Pons (tissue), 1 donor: ENCODE measurements at places on chromosomes 11 and 22.

DNA sequence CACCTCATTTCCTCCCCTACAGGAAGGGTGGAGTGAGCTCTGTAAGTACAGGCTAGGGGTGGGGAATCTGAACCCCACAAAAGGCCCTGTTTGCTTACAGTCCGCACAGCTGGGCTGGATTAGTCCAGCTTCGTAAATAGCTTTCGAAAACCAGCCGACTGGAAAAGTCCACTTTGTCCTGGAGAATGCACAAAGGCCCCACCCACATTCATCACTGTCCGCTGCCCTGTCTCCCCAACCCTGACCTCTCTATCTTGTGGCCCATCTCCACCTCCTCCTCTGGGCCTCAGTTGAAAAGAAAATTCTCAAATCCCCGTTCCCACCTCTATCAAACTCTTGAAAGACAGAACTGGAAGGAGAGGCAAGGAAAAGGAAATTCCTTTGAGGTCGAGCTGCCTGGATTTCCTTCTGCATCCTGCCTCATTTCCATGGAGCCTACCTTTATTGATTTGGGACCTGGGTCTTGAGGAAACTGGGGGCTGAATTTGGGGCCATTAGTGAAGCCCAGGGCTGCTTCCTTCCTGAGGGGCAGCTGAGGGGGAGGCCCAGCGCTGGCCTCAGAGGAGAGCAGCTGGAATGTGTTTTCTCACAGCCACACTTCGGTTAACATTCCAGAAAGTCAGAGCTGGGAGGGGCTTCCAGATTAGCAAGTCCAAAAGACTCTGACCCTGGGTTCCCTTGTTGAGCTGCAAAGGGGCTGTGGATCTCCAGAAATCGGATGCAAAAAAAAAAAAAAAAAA is 147.6 kb downstream of the FBXO7 start:
- no peak for DNase-seq

GRCh38 chr11:65801153-65801987 is 14.5 kb downstream of the OVOL1 start:
- DNase-seq: no peak

DNA sequence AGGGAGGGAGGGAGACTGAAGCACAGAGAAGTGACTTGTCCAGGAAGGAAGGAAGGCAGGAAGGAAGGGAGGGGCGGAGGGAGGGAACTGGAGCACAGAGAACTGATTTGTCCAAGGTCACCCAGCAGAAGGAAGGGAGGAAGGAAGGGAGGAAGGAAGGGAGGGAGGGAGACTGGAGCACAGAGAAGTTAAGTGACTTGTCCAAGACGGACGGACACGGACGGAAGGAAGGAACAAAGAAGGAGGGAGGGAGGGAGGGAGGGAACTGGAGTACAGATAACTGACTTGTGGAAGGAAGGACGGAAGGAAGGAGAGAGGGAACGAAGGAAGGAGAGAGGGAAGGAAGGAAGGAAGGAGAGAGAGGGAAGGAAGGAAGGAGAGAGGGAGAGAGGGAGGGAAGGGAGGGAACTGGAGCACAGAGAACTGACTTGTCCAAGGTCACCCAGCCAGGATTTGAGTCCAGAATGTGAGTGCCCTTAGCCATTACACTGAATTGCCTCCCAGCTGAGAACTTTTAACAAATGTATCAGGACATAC is 1.5 kb downstream of the SLC35F2 start:
- DNase-seq: no peak

- no peak for DNase-seq
Observed at GRCh38 chr11:2930704-2931419, 1.6 kb upstream of the PHLDA2 start.

DNA sequence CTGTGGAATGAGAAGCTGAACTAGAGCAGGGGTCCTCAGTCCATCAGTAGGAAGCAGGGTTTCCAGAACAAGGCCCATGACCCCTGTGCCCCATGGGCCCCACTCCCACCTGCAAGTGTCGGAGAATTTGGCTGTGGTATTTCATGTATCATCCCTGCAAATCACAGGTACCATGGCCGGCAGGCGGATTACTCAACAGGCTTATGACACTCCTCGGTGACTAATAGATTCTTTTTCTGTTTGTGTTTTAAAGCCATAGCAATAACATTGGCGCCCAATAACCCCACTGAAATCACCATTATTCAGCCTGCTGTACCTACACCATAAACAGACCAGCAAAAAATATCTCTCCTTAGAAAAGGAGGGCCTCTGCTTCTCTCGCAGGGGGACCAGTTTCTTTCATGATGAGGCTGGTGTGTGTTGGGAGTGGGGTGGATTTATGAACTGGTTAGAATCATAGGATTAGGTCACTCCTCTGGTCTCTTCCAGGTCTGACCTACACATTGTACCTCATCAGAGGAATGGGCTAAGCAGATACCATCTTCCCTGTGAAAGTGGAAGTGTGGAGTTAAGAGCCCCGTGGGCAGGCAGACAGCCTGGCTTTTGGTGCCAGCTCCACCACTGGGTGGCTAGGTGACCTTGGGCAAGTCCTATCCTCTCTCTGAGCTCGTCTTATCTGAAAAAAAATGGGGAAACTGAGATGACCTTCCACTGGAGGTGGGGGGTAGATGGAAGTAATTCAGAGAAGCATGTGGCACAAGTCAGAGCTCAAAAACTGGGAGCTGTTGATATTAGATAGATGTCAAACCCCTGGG is 60.2 kb upstream of the WNT11 start:
- DNase-seq: no peak

DNA sequence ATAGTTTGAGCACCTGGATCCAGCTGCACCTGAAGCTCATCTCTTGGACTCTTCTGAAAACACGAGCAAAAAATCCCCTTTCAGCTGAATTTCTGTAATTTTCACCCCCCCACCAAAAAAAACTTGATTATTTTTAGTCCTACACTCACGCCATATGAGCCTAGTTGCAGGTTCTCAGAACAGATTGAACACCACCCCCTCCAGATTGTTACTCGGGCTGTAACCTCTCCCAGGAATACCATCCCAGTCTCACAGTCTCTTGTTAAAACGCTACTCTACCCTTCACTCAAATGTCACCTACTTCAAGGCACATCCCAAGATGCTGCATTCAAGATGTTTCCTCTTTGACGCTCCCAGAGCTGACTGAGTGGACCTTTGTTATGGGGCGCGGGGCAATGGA is 96.3 kb upstream of the PRDM11 start:
- no peak for DNase-seq

GRCh38 chr11:63985812-63986155 is 454 bp upstream of the OTUB1 start:
- no peak for DNase-seq

GRCh38 chr11:22456993-22457762 is 119.0 kb downstream of the SLC17A6 start:
- no peak for DNase-seq

DNA sequence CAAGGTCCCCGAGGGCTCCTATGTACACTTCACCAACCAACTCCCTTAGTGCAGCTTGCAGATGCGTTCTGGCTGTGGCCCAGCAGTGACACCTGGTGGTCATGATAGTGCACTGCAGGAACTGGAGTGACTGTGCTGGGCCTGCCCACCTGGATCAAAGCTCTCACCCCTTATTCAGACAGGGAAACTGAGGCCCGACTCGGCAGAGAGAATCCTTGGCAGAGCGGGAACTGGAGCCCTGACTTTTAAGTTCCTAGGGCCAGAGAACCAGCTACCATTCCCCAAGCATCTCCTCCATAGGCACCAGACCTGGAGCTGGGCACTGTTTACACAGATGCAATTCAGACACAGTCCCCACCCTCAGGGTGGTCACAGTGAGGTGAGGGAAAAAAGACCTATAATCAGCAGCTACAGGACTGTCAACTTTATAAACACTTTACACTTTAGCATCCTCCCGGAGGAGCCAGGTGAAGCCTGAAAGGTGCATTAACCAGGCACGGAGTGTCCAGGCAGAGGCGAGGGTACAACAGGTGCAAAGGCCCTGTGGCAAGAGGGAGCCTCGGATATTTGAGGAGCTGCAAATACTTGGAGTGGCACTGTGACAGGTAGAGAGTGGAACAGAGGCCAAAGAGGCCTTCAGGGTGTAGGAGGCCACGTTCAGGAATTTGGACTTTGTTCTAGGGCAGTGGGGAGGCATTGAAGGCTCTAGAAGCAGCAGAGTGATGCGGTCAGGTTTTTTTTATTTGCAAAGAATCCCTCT is 22.0 kb downstream of the RHBDD3 start:
- peak; percentile 48 for DNase-seq

GRCh38 chr11:122036018-122036417 is 80.0 kb downstream of the BLID start:
- no peak for DNase-seq

DNA sequence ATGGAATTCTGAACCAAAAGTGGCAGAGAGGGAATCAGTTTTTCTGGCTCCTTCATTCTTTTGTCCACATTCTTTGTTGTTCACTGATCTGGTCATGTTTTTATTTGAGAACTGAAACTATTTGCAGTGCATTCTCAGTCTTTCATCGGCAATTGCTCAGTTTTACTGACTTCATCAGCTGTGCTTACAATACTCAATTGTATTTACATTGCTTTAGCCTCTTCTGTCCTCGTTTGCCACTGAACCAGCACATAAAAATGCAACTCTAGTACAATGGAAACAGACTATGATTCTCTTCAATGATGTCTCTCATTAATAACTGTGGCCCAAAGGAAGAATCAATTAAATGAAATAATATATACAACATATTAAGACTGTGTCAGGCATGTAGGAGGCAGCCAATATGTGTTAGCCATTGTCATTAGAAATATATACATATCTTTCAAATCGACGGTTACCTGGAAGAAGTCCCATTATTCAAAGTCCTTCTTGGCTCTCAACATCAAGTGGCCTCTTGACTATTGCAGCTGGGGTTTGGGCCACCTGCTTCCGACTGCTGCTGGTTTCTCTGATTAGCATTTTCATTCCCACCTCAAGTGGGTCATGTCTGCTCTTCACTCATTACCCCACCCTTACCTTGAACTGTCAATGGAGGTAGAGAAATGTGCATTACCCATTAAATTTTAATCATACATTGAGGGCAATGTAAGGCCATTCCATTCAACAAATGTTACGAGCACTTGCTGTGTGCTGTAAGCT is 600.1 kb downstream of the INSC start:
- peak; percentile 65 for DNase-seq

GRCh38 chr22:48488149-48488551 is 1339.5 kb downstream of the BRD1 start:
- no peak for DNase-seq

DNA sequence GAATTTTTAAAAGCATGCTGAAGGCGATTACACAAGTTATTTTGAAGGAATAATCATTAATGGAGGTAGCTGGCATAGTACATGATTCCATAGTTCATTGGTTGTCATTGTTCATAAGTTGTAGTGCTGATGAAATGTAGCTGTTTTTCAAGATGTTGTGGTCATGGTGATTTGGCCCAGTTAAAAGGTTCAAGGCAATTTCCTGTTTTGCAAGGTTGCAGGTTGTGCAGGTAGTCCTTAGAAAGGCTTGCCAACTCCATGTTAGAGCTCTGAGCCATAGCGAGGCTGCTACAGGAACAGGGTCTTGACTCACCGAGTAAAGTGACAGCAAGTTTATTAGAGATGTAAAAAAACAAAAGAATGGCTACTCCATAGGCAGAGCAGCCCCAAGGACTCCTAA is 95.8 kb upstream of the CHORDC1 start:
- no peak for DNase-seq

DNA sequence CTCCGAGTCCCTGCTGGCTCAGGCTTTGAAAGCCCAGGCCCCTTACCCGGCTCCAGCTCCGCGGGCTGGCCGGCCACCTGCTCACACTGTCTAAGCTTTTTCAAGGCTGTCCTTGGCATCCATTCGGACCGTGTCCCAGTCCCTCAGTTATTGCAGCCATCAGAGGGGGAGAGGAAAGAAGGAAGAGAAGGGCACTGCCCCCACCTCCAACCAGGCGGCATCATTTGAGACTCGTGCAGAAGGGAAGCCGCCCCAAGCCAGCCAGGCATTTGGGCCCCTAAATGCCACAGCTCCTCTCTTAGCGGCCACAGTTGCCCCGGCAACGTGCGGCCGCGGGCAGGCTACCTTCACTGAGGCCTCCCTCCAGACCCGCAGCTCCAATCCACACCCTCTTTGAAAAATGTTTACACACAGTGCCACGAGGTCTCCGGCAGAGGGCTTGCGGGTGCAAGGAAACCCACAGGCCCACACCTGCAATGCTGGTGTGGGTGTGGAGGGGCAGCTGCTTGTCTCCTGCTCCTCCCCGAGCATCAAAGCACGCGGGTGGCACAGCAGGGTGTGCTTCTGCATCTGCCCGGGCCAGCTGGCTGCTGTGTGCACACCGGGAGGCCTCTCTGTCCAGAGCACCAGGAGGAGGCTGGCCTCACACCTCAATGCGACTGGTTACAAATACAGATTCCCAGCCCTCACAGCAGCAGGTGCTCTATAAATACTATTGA is 124.4 kb downstream of the CTTN start:
- DNase-seq: no peak

- no peak for DNase-seq
Observed at GRCh38 chr11:59607703-59608454, 7.7 kb downstream of the OSBP start.

DNA sequence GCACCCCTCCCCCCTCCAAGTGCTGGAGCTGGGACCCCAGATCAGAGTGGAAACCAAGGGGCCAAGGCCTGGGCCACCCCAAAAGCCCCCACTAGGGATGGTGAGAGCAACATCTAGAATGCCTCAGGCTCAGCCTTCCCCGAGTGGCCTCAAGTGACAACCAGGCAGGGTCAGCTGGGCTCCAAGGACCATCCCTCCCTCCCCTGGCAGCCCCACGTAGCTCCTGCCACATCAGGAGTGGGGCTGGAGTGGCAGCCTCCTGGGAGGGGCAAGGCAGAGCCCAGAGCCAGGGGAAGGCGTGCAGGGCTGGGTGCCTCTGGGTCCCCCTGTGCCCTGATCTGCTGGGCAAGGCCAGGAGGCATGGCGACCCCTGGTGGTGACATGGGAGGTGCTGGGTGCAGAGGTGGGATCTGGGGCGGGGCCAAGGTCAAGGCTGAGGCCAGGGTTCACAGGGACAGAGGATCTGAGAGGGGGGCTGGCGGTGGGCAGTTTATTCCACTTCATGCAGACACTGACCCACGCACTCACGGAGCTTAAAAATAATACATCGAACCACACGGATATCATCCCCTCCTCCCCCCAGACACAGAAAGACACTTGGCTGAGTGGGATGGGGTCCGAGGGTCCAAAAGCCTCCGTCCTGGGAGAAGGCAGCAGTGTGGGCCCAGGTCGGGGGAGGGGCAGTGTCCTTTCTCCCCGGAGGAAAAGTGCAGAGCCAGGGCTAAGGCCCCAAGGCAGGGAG is 15.8 kb upstream of the EHD1 start:
- DNase-seq: peak; percentile 59

DNA sequence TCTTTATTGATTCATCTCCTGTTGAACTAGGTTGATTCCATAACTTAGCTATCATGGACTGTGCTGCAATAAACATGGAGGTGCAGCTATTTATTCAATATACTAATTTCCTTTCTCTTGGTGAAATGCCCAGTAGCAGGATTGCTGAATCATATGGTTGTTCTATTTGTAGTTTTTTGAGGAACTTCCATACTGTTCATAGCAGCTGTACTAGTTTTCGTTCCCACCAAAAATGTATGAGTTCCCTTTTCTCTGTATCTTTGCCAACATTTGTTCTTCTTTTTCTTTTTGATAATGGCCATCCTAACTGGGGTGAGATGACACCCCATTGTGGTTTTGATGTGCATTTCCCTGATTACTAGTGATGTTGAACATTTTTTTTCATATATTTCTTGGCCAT is 87.2 kb upstream of the NAV2 start:
- peak; percentile 67 for DNase-seq

GRCh38 chr11:2911088-2911784 is 18.0 kb downstream of the PHLDA2 start:
- no peak for DNase-seq

- DNase-seq: no peak
Observed at GRCh38 chr11:71201231-71201630, 51.1 kb downstream of the SHANK2 start.
